ENCODE measurements at places on chromosomes 6 and 20. TPM values are rescaled to one million over a fixed set of nuclear protein-coding genes. Genes with fewer than 3 reads are reported as not detected.

The SLA2 gene
- polyA plus RNA-seq = 0.49 TPM

The C20orf96 gene
- polyA plus RNA-seq = 17.3 TPM

The KHDRBS2 gene
- 0.58 TPM for polyA plus RNA-seq

The DLK2 gene
- 1.9 TPM for polyA plus RNA-seq

The SSTR4 gene
- polyA plus RNA-seq = not detected

The CST7 gene
- polyA plus RNA-seq = 2.0 TPM

The PI3 gene
- polyA plus RNA-seq = not detected

The VSTM2L gene
- polyA plus RNA-seq = 46.5 TPM

The DACT2 gene
- 4.6 TPM for polyA plus RNA-seq

The ARMH2 gene
- not detected for polyA plus RNA-seq

The PRSS16 gene
- 24.8 TPM for polyA plus RNA-seq

The ANGPT4 gene
- 0.10 TPM for polyA plus RNA-seq

The HLA-DMB gene
- polyA plus RNA-seq = 12.4 TPM

The TNFRSF6B gene
- polyA plus RNA-seq = 7.1 TPM

The LINC00237 gene
- 1.3 TPM for polyA plus RNA-seq

The PI16 gene
- polyA plus RNA-seq = 9.0 TPM

The PLAGL1 gene
- polyA plus RNA-seq = 0.58 TPM

The PTK7 gene
- 109 TPM for polyA plus RNA-seq

The ENPP5 gene
- 3.1 TPM for polyA plus RNA-seq

The PTCRA gene
- not detected for polyA plus RNA-seq

The CPNE5 gene
- polyA plus RNA-seq = 22.9 TPM

The PRDM1 gene
- 0.64 TPM for polyA plus RNA-seq

The HRH3 gene
- polyA plus RNA-seq = 30.9 TPM

The DEFB118 gene
- not detected for polyA plus RNA-seq

The C20orf141 gene
- polyA plus RNA-seq = not detected

The THEMIS gene
- polyA plus RNA-seq = 0.48 TPM

The HCK gene
- 3.4 TPM for polyA plus RNA-seq

The ZBTB46 gene
- polyA plus RNA-seq = 16.4 TPM

The MRAP2 gene
- polyA plus RNA-seq = 102 TPM

The PLEKHG1 gene
- 3.6 TPM for polyA plus RNA-seq

The BTN2A1 gene
- polyA plus RNA-seq = 15.6 TPM

The GATA5 gene
- polyA plus RNA-seq = 0.15 TPM

The TRIM31 gene
- polyA plus RNA-seq = not detected

The SLC17A9 gene
- 0.20 TPM for polyA plus RNA-seq

The TRIM15 gene
- polyA plus RNA-seq = not detected

The KCNK16 gene
- 57.1 TPM for polyA plus RNA-seq

The COL9A3 gene
- polyA plus RNA-seq = 17.5 TPM

The TMEM200A gene
- polyA plus RNA-seq = 0.42 TPM

The SH3BGRL2 gene
- polyA plus RNA-seq = 34.4 TPM

The CPXM1 gene
- 12.3 TPM for polyA plus RNA-seq

The PHACTR1 gene
- polyA plus RNA-seq = 38.5 TPM

The CRISP3 gene
- polyA plus RNA-seq = not detected

The C20orf202 gene
- 0.27 TPM for polyA plus RNA-seq

The GSTA1 gene
- not detected for polyA plus RNA-seq

The GNL1 gene
- 167 TPM for polyA plus RNA-seq

The MYCT1 gene
- 2.2 TPM for polyA plus RNA-seq

The LY6G6D gene
- not detected for polyA plus RNA-seq

The TPBG gene
- polyA plus RNA-seq = 24.4 TPM

The UTRN gene
- polyA plus RNA-seq = 4.1 TPM
